ENCODE measurements at places on chromosomes 13 and 19.

- no peak for DNase-seq
Measured at GRCh38 chr13:41203810-41204209, 9.4 kb upstream of the KBTBD7 start.

GRCh38 chr19:13025819-13026456 is 30.7 kb downstream of the NFIX start:
- no peak for DNase-seq

DNA sequence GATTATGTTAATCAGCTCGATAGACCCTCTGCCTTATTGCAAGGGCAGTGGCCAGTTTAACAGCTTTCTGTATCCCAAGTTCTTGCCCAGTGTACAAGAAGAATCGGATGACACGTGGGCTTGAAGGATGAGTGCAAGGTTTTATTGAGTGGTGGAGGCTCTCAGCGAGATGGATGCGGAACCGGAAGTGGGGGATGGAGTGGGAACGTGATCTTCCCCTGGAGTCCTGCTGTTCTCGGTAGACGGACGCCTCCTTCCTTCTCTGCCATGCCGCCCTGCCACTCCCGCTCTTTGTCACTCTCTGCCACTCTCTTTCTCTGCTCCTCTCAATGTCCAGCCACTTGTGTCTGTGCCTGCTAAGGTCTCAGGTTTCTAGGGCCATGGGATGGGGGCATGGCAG is 21.0 kb downstream of the RFXAP start:
- no peak for DNase-seq

- no peak for DNase-seq
Measured at GRCh38 chr13:97274829-97275649, 52.9 kb downstream of the MBNL2 start.

DNA sequence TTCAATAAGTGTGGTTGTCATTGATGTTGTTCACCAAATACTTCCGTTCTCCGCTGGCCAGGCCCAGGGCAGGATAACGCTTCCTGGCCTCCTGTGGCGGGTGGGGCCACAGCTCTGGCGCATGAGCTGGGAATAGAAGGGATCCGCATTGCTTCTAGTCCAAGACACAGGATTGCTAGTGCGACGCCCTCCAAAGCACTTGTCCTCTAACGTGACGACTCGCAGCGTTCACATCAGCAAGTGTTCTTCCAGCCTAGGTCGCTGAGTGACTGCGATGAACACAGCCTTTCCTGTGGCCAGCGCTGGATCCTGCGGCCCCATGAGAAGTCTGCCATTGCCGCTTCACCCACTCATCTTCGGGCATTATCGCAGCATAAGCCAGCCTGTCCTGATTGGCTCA is 39.4 kb downstream of the VSTM2B start:
- DNase-seq, result no peak

DNA sequence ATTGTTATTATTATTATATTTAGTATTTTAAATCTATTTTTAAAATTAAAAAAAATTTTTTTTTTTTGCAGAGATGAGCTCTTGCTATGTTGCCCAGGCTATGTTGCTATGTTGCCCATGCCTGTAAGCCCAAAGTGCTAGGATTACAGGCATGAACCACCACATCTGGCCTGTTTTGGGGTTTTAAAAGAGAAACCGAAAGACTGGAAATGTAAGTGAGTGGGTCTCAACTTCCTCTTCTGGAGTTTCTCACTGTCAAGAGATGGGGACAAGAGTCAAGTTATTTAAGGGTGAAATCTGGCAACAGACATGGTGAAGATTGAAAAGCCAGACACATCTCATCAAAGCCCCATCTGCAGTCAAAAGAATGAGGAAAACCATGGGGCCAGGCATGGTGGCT is 4.2 kb upstream of the OR7G3 start:
- no peak for DNase-seq

Measured in activated T-helper 1 cell treated with Interleukin-2 at 50 U/mL for 16 hours (primary cell).